ENCODE measurements at places on chromosomes 5 and 9. TPM values are rescaled to one million over a fixed set of nuclear protein-coding genes. Genes with fewer than 3 reads are reported as not detected.

DNA sequence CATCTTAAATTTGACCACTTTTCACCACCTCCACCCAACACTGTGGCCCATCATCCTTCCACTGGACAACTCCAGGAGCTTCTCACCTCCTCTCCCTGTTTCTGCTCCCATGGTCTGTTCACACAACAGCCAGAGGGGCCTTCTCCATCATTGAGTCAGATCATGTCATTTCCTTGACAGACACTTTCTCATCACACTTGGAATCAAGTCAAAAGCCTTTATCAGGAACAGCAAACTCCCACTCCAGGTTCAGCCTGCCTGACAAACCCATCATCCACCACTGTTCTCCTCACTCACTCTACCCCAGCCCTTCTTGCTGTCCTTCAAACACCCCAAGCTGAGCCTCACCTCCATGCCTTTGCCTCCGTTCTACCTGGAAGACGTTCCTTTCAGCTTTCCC lies 78.4 kb upstream of the ADRA1B start:
- DNase-seq: no peak

DNA sequence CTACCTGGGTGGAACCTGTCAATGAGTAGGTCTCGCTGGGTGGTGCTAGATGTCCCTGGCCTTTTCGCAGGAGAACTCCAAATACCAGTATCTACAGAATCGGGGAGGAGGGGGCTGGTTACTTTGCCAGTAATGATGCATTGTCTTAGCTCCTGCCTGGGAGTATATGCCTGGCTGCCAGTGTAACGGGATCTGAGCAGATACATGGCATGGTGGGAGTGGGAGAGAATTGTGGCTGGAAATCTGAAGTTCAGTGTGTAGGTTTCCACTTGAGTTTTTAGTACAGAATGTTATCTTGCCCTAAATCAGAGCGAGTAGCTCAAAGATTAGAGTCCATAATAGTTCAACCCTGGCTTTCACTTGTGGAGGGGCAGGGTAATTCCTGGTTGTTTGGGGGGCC lies 38.0 kb upstream of the FANCC start:
- no peak for DNase-seq

DNA sequence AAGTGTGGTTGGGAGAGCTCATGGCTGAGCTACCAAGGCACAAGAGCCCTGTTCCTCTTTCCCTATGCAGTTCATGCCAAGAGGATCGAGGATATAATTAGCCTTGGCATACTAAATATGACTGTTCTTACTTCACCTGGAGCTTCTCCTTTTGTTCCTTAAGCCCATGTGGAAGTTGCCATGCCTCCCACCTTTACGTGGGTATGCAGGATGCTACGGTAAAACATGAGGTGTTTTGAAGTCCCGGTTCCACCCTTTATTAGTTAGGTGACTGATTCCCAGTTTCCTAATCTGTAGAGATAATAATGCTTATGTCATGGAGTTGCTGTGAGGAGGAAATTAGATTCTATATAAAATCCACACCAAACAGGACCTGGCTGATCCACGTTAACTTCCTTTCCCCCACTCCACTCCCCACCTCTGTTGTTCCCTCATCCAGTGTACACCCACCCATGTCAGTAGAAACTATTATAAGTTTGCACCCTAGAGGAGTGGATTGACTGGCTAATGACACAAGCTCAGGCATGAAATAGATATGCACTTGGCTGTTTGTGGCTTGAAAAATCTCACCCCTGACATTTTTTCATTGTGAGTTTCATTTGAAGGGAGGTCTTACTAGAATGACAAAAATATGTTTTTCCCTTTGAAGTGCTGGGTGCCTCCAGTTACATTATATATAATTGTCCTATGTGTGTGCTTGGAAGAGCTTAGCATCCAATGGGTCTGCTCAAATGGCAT lies 36.8 kb upstream of the SHOC1 start:
- no peak for DNase-seq

DNA sequence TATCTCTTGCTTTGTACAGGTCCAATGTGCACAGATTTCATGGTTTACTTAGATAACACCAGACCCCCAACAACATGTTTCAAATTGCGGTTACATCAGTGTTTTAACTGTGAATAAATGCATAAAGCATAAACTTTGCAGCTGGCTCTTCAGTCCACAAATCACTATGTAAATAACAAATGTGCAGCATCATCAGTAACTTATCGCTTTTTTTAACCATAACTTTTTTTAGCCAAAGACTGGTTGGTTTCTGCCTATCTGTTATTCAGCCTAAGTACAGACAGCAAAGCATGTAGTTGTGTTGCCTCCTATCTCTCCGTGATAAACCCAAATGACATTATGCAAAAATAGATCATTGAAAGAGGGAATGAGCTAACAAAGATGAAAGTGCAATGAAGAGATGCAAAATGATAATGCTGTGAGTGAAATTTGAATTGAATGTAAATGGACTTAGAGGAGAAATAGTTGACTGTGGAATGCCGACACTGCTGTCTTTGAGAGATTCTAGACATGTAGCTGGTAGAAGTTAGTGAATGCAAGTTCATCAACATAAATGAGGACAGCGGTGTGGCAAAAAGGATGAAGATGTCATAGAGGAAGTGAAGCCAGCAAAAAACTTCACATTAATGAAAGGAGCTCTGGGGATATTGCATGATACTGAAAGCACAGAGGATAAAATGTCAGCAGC lies 108.8 kb downstream of the PDE8B start:
- no peak for DNase-seq

The AGXT2 gene
- not detected for total RNA-seq
